ENCODE measurements at places on chromosomes 4 and X.

DNA sequence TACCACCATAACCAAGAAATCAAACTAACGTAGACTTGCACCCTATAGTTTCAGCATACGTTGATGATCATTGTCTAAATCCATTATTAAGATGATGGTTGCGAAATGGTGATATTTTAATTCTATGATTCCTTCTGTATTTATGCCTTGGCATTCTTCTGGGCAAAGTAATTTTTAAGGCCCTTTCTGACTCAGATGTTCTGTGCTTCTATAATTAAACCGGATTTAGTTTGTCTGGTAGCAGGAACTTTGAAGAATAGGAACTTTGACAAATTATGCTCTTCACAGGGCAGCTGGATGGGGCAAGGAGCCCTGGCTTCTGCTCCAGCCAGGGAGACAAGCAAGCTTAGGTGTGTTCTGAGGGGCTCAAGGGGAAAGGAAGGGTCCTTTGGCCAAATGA is 23.8 kb upstream of the PLAC1 start:
- no peak for DNase-seq

DNA sequence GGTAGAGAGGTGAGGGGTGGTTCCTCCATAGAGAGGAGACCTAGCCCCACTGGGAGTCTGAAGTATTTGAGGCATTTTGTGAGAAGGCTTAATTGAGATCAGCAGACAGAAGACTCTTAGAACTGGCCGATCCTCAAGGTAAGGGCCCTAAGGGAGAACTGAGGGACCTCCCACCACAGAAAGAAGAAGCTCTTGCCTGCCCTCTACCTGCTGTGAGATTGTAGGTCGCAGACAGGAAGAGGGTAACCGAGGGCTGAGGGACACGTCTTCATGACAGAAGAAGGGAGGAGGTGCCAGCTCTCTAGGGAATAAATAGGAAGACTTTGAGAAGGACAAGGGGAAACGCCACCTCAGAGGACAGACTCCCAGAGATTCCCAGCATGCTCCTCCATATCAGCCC is 24.1 kb upstream of the MAGEC1 start:
- no peak for DNase-seq

GRCh38 chr4:158822348-158822747 is 53.5 kb downstream of the FNIP2 start:
- DNase-seq: no peak

DNA sequence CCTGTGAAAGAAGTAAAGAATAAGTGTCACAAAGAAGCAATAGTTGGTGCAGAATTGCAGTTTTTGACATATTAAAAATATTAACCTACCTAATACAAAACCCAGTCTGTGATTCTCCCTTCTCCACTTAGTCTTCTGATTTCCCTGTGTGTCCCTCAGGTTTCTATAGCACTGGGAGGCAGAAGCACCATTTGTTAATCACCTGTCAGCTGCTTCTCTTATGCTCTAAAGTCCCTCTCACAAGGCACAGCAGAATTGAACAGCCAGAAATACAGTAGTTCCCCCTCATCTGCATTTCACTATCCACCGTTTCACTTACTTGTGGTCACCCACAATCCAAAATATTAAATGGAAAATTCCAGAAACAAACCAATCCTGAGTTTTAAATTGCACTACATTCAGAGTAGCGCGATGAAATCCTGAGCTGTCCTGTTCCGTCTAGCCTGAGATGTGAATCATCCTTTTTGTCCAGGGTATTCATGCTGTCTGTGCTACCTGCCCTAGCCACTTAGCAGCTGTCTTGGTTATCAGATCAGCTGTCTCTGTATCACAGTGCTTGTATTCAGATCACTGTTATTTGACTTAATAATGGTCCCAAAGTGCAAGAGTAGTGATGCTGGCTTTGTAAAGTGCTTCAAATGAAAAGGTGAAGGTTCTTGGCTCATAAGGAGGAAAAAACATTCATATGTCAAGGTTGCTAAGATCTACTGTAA is 984.1 kb upstream of the GRID2 start:
- no peak for DNase-seq

- no peak for DNase-seq
Observed at GRCh38 chr4:7945709-7946380, 6.2 kb upstream of the AFAP1 start.

All from T follicular helper cell (primary cell).